ENCODE measurements at places on chromosomes 1 and 21.

DNA sequence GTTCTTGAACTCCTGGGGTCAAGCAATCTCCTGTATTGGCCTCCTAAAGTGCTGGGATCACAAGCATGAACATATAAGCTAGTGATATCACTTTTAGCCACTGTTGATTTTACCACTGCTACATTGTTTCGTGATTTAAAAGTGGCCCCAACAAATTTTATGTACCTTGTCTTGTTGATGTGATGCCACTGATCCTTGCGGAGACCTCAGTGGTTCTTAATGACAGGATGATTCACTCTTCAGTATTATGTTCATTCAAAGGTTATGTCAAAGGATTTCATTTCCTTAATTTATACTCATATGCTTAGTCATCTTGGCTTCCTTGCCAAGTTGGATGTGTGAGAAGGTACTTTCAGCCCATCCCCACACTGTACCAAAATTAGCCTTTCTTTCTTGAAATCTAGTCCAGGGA, 12.1 kb downstream of the PRKACB start:
- DNase-seq, result no peak

GRCh38 chr21:44911384-44912157, 9.1 kb downstream of the ITGB2 start:
- no peak for DNase-seq

DNA sequence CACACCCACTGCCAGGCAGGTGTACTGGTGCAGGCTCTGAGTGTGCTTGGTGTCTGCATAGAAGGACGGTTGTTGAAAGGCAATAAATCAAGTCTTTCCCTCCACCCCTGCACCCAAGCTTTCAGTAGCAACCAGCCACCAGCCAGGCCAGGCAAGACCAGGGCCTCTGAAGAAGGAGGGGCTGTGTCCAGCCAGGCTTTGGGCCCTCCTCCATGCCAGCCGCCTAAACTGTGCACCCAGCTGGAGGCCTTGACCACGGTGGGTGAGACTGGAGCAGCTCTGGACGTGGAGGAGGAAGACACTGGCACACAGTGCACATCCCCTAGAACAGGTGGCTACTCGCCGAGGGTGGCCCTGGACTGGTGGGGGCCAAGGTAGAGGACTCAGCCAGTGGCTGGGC, 4.9 kb downstream of the OLIG2 start:
- no peak for DNase-seq

GRCh38 chr1:23384312-23385058, 14.8 kb upstream of the ZNF436 start:
- no peak for DNase-seq

- DNase-seq, result no peak
Measured at GRCh38 chr1:174818014-174818616, 181.6 kb upstream of the CACYBP start.

Measured in NCI-H510A (cell line).